ENCODE measurements at places on chromosomes 16 and 17.

DNA sequence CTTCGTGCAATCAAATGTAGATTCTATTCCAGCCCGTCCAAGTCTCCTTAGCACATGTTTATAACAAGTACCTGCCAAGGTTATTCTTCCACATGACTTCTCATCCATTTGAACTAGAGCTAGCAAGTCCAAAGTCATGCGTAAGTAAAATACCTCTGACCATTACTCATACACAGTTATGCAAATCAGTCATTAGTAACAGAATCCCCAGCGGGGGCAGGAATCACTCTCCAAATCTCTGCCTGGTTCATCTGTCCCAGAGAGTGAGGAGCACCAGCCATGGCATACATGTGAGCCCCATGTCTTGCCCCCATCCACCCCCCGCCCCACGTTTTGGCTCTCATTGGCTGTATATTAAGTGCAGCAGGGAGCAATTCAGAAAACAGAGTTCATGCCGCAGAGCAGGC, 27.7 kb downstream of the SRL start:
- peak; percentile 54 for DNase-seq

DNA sequence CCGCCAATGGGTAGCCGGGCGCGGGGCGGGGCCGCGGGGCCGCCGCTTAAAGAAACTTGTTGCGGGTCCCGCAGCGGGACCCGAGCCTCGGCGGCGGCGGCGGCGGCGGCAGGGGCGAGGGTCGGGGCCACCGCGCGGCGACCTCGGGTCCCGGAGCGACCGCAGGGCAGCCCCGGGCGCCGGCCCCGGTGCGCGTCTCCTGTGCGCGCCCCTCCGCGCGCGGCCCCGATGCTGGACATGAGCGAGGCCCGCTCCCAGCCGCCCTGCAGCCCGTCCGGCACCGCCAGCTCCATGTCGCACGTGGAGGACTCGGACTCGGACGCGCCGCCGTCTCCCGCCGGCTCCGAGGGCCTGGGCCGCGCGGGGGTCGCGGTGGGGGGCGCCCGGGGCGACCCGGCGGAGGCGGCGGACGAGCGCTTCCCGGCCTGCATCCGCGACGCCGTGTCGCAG, at the start of gene SOX8:
Gene SOX8, plus strand, starts transcription at position 76 of the 450 bp plus-strand sequence. Its CDS starts 153 bp downstream, at position 229.
- no peak for DNase-seq

GRCh38 chr16:72805486-72805885, 242.4 kb downstream of the ZFHX3 start:
- DNase-seq: no peak

DNA sequence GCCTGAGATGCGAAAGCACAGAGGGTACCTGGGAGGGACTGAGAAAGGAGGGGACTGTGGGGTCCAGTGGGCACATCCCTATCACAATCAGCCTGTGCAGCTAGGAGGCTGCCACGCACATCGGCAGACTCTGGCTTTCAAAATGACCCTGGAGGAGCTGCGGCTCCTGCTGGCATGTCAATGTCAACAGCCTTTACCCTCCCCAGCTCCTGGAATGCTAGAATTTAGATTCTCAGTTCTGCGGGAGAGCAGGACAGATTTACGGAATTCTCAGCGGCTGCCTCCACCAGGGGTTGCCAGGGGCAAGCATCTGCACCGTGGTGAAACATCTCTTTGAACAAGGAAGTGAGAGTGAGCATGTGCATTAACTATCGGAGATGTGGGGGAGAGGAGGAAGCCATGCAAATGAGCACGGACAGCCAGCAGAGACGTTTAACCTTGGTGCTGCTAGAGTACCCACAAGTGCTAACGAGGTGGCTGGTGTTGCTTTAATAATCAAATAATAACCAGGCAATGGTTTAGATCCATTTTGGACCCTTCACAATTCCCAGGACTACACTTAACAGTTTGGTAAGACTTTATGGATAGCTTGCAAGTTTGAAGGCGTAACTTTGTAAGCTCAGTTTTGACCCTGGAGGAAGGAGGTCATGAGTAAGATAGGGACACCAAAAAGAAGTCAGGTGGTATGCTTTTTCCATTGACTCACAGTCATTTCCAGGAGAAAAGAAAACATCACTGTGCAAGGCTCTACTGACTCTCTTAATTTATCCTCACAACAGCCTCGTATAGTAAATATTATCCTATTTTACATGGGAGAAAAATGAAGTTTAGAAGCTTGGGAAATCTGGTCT, 54.1 kb downstream of the XYLT1 start:
- no peak for DNase-seq

GRCh38 chr17:80649672-80650330, 105.2 kb downstream of the RPTOR start:
- DNase-seq: peak; percentile 36

- DNase-seq: peak; percentile 85
Measured at GRCh38 chr16:2090777-2091546, 43.2 kb downstream of the TSC2 start.

DNA sequence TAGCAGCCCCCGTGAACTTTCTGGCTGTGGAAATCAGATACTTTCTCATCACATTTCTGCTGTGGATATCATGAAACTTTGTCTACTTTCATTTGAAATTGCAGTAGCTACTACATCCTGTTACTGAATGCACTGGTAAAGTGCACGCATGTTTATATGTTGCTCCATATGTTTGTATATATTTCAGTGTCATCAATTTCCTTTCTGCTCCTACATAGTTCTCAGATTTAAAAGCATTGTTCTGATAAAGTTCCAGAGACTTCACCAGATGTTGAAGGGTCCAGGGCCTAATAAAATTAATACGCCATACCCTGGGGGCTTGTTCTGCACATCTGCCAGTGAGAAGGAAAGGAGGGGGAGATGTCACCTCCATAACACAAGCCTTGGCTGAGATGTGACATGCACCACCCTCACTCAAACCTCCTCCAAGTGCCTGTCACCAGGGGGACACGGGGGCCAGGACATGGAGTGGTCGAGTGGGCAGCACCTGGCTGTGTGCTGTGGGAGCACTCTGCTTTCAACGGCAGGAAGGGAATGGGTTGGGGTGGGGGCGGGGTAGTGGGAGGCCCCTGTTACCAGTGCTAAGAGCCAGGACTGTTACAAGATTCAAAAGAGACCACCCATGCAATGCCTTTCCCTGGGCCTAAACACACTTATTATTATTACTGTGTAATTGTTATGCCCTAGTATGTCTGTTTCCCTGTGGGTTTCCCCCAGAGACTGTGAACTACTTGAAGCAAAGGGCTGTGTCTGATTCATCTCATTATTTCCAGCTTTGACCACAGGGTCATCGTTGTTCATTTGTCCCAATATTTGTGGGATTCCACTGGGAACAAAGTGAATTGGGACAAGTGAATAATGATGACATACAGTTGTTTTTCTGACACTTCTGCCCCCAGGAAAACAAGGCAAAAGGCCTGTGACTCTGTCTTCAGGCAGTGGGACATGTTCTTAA, 193.4 kb downstream of the FOXL1 start:
- DNase-seq: no peak

GRCh38 chr17:75945211-75945610, 4.4 kb upstream of the FBF1 start:
- no peak for DNase-seq

GRCh38 chr17:48555258-48556228, 10.6 kb upstream of the HOXB2 start:
- no peak for DNase-seq

DNA sequence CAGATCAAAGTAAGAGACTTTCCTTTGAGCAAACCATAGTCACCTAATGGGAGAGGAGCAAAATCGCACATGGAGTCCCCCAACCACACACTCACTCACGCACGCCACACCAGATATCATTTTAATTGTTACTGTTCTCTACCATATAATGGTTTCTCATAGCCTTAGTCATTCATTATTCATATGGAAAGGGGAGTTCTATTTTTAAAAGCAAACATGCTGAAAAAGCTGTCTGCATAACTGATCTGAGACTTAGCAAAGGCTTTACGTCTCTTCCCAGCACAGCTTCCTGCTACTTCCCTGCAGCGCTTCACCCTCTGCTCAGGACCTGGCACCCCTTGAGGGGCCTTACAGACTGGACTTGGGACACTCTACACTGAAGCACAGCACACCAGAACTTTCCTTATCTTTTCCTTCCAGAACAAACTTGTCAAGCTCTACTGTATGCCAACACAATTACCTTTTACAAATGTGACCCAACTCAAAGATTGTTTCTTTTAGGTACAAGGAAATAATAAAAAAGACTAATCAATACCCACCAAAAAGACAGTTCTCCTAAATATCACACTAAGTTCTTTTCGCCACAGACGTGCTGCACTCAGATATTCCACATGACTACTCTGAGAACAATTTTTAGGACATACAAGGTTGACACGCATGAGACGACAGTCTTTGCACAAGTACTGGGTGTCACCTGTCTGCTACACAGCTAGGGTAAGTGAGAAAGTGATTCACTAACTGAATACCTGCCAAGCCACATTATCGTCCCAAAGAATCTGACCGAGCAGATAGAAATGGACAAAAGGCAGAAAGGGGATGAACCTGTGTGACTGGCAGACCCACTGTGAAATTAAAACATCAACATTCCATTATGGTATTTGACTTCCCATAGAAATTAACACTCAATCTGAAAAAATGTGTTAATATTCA, 21.5 kb downstream of the SRP68 start:
- no peak for DNase-seq

DNA sequence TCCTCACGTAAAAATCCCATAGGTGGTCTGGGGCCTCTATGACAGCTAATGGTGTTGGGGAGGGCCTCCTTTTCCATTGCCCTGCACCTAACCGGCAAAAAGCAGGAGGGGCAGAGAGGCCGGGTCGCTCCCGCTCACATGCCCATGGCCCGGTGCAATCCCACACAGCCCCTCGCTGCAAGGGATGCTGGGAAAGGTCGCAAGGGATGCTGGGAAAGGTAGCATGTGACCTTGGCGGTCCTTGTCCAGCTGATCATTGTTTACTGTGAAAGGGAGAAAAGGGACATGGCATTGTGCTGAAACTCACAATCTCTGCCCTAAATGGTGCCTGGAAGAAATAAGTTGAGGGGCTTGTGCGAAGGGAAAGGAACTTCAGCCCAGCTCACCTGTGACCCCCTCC, 10.0 kb downstream of the DEF8 start:
- no peak for DNase-seq

DNA sequence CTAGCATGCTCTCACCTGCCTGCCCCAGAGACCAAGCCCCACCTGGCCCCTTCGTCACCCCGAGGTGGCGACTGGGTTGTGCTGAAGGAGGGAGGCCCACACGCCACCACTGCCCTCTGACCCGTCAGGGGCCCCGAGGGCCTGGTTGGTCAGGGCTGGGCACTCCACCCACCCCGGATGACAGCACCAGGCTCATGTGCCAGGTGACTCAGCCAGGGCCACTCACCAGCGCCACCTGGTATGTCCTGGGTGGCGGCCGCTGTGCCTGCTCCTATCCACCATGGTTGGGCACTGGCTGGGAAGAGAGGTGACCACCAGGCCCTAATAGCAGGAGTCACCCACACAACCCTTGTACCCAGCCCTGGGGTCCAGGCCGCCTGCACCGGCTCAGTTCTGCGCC, 68.9 kb downstream of the JPH3 start:
- no peak for DNase-seq

DNA sequence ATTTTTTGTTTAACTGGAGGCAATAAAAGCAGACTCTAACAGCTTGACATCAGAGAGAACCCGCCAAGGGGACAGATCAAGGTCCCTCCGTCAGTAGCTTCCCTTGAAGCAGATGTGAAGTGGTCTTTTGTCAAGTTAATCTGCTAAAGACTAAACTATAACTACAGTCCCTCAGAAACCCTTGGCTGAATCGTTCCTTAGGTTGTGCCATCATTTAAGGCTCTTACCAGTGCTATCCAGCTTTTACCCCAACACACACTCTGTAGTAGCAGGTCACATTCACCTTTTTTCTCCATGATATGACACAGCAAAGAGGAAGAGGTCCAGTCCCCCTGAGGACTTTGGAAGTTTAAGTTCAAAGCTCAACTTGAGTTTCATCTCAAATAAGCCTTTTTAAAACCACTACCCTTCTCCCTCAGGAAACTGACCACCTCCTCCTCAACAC, 49.7 kb downstream of the ERN1 start:
- DNase-seq: no peak

DNA sequence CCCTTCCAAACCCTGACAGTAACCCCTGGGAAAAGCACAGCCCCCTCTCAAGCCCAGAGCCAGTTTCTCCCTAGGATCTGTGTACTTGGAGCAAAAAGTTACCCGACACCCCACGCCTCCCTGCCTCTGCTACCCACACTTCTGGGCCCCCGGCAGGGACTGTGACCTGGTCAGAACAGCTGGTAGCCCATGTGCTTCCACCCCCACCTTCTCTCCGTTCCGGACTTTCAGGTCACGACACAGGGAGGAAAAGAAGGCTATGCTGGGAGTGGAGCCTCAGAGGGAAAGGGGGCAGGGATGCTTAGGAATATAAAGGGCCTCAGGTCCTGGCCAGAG, 6.4 kb downstream of the PPY start:
- DNase-seq: no peak

DNA sequence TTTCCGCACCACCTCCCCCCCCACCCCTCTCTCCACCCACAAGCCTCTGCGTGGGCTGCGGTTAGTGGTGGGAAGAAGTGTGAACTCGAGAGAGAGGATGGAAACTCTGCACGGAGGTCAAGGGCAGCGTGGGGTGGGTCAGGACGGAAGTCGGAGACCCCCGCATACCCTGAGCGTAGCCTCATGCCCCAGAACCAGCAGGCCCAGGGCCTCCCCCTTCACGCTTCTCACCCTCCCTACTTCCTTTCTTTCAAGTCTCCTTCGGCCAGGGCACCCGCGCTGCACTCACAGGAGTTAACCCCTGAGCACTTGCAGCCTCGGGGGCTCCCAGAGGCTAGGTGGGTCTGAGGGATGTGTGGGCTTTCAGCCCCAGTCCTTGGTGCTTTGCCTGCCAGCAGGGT, 9.2 kb downstream of the TBKBP1 start:
- DNase-seq: peak; percentile 59

GRCh38 chr17:76747716-76748363, 9.9 kb downstream of the MFSD11 start:
- DNase-seq: no peak

DNA sequence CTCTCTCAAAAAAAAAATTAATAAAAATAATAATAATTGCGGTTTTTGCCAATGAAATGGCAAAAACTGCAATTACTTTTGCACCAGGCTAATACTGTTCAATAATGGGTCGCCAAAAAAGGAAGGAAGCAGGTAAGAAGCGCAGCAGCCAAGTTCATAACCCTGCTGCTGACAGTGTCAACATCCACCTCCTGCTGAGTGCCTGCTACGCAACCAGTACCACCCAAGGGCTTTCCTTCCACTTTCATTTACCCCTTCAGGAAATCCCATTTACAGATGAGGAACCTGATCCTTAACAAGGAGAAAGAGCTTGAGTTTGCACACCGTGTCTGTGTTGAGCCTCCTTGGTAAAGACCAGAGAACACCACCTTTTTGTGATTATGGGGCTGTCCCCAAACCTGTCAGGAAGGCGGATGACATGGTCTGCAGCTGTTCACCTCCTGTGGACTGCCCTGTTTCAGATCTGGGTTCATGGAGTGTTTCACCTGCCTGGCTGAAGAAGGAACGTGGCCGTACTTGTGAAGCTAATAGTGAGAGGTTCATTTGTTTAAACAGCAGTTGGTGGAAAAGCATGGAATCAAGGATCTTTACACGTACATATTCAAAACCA, 378.0 kb downstream of the SLC39A11 start:
- no peak for DNase-seq

- no peak for DNase-seq
Measured at GRCh38 chr17:59893676-59894100, 767 bp downstream of the RPS6KB1 start.

All from ovary (tissue), 10 donors.